Dorsolateral prefrontal cortex (tissue), 122 donors: ENCODE measurements at places on chromosomes 1 and 21.

DNA sequence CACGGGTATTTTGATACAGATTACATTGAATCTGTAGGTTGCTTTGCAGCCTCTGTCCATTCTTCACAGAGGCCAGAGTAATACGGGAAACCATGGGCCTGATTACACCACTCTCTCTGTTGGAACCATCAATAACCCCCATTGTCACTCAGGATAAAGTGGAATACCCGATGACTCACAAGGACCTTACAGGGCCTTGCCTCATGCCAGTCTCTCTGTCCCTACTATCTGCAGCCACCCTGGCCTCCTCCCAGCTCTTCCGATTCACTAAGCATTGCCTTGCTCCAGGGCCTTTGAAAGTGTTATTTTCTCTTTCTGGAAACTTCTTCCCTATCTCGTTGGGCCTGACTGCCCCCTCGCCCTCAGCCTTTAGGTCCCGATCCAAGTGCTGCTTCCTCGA lies 61.7 kb downstream of the HMGB4 start:
- no peak for DNase-seq

DNA sequence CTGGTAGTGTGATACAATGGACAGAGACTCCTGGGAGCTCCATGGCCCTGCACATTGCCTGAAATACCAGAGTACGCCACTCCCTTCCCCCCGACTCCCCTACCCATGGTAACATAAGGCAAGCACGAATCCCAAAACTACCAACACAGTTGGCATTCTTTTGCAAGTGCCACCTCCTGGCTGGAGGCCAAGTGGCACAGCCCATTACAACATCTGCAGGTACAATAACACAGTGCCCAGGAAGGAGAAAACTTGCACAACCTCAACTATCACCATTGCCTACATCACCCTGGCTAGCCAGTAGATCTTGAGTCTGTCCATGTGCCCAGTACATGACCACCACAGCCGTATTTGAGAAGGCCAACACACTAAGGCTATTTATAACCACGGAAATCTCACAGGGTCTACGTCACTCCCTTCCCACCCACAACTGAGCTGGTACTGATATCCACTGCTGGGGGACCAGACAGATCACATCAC lies 11.7 kb downstream of the ADAMTS1 start:
- no peak for DNase-seq

- no peak for DNase-seq
Observed at GRCh38 chr1:203464226-203464625, 11.4 kb upstream of the PRELP start.

DNA sequence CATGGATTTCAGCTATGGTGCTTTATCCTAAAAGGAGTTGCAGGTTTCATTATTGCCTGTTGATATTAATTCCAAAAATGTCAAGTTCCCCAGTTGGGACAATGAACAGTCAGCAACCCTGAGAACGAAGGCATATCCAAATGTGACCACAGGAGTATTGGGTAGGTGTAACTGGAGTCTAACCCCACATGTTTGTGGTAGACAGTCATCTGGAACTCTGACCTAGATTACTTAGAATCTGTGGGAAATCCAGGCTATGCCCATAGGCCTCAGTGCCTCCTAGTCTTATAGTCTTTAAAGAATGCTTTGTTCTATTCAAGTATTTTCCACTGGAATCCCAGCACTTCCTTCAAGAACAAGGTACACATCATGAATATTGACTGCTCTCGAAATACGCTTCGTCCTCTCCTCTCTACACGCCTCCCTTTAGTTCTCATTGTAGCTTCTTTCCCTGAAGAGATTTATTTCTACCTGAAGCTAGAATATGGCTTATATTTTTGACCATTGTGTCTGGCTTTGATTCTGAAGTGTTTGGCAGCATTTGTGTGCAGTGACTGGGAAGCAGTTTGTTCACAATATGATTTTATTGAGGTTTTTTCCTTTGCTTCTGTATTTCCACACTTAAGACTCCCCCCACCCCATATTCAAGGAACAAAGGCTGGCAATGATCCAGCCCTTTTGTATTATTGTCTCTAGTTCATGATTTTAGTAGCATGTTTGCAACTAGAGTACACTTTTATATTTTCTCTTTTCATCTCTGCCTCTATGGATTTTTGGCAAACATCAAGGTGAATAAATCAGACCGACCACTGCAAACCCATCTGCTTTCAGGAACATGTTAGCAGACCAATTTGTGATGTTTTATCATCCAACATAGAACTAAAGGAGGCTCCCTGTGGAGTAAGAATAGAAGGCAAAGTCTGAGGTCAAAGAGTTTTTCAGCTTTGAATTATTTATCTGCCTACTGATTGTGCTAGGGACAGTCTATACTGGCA lies 178.6 kb downstream of the GPR52 start:
- no peak for DNase-seq

DNA sequence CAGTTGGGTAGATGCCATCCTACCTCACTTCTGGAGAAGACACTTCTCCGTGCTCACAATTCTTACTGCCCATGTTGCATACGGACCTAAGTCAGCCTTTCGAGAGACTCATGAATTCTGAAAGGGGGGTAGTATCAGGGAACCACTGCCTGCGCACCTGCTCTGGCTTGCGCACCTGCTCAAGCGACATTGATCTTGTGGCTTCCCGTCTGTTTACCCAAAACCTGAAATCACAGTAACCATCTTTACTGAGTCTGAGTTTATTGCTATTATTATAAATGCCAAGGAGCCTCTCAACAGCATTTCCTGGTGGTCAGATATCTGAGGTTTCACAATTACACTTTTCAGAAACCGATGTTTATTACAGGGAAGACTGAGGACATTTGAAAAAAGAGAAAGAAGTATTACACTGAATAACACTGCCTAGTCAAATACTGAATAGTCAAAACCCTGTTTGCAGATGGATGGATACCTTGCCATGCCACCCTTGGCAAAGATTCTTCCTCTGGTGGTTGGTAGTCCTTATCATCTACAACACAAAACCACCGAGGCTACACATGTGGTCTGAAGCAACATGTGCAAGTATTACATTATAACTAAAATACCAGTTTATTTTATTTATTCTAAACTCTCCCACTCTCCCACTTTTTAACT lies 208.7 kb downstream of the SIPA1L2 start:
- DNase-seq = no peak

DNA sequence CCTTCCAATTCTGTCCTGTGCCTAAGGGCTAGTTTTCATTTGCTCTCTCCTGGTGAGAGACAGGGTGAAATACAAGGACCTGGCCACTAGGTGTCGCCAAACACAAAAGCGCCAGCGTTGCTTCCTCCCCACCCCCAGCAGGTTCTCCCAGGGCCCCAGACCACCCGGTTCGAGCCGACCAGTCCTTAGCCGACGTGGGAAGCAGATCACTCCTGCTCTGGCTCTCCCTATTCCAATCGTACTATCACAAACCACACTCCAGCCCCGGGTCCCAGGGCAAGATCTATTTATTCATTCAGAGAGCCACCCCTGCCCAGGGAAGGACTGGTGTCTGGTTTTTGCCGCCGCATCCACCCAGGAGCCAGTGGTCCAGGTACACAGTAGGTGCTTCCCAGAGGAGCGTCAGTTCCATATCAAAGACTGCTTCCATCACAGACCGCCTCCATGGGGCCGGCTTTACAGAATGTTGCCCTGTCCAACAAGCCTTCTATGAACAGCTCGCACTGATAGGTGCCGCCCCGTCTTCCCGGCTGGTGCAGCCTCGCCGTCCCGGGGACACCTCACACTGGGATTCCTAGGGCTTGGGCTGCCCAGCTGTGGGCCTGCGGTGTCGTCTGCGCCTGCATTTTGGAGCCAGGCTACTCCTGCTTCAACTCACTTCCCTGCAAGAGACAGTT lies 35.0 kb downstream of the CTNNBIP1 start:
- peak; percentile 60 for DNase-seq
